Fibroblast of skin of left biceps (primary cell): ENCODE measurements at places on chromosomes 6 and 20.

GRCh38 chr6:64013011-64013410 is 377.4 kb downstream of the PHF3 start:
- no peak for DNase-seq

- no peak for DNase-seq
Observed at GRCh38 chr20:61757678-61758563, 307.8 kb downstream of the TAF4 start.

- DNase-seq, result no peak
Observed at GRCh38 chr6:81511423-81511822, 241.1 kb downstream of the TENT5A start.

- no peak for DNase-seq
Observed at GRCh38 chr6:129567374-129567773, 142.6 kb downstream of the ARHGAP18 start.

GRCh38 chr20:49483018-49483695 is 689 bp upstream of the KCNB1 start:
- no peak for DNase-seq

- DNase-seq, result peak; percentile 13
Observed at GRCh38 chr6:24504649-24505586, 10.1 kb downstream of the ALDH5A1 start.

DNA sequence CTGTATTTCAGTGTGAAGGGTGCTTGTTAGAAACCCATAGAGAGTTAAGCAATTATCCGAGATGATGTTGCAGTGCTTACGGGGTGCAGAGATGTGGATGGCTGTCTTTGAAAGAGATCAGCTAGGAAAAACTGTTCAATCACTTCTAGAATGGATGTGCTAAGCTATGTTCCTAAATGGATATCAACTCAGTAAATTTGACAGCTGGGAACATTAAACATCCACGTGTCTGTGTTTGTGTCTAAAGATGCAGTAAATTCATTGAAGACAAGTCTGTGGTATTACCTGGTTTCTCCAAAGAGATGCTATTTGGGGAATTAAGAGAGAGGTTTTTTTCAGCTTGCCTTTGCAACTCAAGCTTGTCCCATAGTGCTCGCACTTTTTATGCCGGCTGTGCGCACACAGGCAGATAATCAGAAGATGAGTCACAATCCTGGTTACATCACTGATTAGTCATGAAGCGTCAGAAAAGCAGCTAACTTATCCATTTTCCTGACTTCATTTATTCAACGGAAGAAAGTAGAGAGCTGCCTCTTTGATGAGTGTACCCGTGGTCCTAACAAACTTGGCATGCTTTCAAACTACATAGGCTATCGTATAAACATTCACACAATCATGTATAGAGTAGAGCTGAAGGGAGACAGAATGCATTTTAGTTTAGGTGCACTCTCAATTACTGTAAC is 691.7 kb upstream of the SLC35B3 start:
- peak; percentile 53 for DNase-seq

- no peak for DNase-seq
Observed at GRCh38 chr20:3160418-3160817, 753 bp upstream of the FASTKD5 start.

- no peak for DNase-seq
Observed at GRCh38 chr6:79676785-79677736, 45.9 kb downstream of the SH3BGRL2 start.

- DNase-seq, result no peak
Observed at GRCh38 chr6:156513504-156513903, 263.7 kb upstream of the ARID1B start.

GRCh38 chr6:89411145-89412070 is 665 bp downstream of the RRAGD start:
- DNase-seq, result no peak

GRCh38 chr20:53100476-53100911 is 128.3 kb downstream of the TSHZ2 start:
- no peak for DNase-seq

DNA sequence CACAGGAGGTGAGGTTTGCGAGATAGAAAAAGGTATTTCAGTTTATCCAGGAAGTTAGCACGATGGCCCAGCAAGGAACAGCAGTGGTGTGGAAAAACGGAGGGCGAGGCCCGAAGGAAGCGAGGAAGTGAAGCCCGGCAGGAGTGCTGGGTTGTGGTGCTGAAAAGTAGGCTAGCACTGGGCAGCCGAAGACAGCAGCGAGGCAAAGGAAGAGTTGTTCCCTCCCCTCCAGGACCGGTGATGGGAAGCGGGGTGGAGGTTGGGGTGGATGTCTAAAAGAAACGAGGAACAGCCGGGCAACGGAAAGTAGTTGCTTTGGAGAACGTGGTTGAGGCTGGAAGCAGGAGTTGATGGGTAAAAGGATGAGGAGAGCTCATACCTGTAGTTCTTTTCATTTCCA is 1.4 kb downstream of the METTL24 start:
- no peak for DNase-seq

GRCh38 chr6:72554761-72555221 is 67.1 kb upstream of the KCNQ5 start:
- DNase-seq, result no peak

GRCh38 chr6:41505122-41506049 is 40.8 kb upstream of the FOXP4 start:
- peak; percentile 72 for DNase-seq

GRCh38 chr6:72653026-72653425 is 31.2 kb downstream of the KCNQ5 start:
- DNase-seq, result no peak

DNA sequence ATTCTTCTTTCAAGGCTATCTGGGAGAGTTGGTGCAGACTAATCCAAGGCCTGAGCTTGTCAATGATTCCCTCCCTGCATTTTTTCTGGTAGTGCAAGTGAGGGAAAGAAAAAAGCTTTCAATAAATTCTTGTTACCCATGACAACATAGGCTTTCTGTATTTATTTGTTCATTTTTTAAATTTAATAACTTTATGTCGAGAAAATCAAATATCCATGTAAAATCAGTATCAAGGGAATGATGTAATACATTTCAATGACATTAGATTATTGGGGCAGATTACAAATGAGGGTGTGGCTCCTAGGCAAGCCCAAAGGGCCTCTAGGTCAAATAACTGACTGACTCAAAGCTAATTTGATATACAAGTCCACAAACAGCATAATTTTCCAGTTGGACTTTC is 104.0 kb downstream of the GJA1 start:
- DNase-seq, result no peak

DNA sequence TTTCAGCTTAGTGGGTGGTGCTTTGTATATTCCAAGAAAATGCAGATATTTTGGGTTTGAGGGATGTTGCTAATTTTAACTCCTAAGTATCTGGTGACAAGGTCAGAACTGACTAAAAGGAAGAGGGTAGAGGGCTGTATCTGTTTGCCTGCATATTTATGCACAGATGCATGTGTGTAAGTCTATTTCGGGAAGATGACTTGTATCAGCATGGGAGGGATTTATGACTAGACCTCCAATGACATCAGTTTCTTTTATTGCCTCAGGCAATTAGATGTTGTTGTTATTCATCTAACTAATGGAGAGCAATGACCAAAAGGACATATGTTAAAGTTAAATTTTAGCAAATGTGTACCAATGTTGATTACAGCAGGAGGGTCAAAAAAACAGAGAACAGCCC is 734.3 kb downstream of the QKI start:
- no peak for DNase-seq

GRCh38 chr20:23039885-23040508 is 4.9 kb downstream of the SSTR4 start:
- DNase-seq, result no peak

DNA sequence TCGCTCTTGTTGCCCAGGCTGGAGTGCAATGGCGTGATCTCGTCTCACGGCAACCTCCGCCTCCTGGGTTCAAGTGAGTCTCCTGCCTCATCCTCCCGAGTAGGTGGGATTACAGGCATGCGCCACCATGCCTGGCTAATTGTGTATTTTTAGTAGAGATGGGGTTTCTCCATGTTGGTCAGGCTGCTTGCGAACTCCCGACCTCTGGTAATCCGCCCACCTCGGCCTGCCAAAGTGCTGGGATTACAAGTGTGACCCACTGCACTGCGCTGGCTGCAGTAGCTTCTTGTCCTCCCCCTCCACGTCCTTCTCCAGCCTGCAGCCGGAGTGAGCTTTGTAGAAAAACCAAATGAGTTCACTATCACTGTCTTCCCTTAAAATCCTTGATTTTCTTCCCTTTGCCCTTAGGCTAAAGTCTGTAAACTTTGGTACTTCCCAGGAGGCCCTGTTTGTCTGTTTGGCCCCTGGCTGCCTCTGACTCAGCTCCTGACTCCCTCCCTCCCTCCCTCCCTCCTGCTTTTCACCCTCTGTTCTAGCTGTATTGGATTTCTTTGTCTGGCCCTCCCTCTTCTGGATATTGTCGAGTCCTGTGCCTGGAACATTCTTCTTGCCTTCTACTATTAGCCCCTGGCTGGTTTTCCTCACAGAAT is 12.9 kb downstream of the PARD6B start:
- peak; percentile 49 for DNase-seq

GRCh38 chr6:18663011-18663410 is 275.9 kb downstream of the RNF144B start:
- no peak for DNase-seq

- no peak for DNase-seq
Observed at GRCh38 chr6:167546611-167547327, 221.9 kb downstream of the TTLL2 start.

GRCh38 chr6:23875006-23875405 is 251.0 kb upstream of the NRSN1 start:
- DNase-seq, result no peak

- DNase-seq, result no peak
Observed at GRCh38 chr20:46010491-46011391, 2.0 kb downstream of the MMP9 start.

- no peak for DNase-seq
Observed at GRCh38 chr6:1346101-1346500, 34.2 kb downstream of the FOXQ1 start.

- DNase-seq, result no peak
Observed at GRCh38 chr6:1382883-1383728, 6.3 kb upstream of the FOXF2 start.

DNA sequence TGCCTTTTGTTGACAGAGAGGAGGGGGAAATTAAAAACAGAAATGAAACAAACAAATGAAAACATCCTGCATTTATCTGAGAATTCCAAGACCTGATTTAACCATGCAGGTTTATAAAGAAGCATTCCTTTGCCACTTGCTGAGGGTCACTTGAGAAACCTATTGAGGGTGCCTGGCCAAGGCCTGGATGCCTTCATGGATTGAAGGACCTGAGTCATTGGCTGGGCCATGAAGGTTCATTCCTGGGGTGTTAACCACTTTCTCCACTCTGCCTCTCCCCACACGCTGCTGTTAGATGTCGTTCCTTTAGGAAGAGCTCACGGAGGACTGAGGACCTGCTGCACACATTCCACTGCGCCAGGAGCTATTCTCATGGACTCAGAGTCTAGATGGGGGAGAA is 49.7 kb downstream of the DAAM2 start:
- no peak for DNase-seq

GRCh38 chr6:20403766-20404640 is 2.3 kb downstream of the E2F3 start:
- DNase-seq, result no peak

DNA sequence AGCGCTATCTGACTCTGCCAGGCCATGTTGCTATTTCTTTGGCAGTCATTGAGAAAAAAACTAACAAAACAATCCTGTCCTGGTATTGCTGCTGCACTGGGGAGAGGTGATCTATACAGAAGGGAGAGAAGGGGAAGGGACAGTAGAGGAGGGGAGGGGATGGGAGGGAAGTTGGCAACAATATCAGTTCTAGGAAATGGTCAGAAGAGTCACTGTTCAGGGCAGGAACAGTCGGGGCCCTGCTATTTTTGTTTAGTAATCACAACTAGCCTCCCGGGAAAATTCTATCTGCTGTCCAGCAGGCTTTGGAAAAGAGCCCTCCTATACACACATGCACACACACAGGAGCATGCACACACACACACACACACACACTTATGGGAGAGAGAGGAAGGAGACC is 142.3 kb upstream of the CARMIL1 start:
- no peak for DNase-seq

DNA sequence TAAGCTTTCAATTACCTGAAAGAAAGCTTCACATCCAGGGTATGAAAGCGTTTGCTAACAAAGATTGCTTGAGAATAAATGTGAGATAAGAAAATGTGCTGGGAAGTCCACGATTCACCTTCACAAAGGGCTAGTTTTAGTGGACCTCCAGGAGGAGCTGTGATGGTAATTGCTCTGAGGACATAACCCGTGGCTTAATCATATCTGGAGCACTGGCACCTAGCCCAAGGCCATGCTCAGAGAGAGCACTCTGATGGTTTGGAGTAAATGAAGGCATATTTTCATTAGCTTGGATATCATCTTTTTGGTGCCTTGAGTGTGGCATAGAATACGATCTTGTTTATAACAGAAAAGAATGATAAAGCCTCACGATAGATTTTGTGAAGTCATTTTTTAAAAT is 46.9 kb upstream of the BACH2 start:
- no peak for DNase-seq

DNA sequence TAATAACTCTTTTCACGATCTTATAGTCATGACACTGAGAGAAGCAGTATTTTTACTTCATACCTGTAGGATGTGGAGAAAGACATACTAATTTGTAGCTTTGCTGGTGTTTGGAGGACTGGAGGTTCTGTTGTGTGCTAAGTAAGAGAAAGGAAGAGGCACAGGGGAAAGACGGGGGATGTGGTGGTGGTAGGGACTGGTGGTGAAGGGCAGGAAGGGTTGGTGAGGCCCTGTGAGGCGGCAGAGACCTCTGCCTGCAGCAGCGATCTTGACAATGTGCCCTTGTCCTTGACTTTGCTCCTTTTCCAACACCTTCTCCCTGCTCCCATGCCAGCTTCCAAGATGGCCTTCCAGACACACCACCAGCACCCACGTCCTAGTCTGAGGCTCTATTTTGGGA is 32.6 kb upstream of the MPC1 start:
- no peak for DNase-seq

- DNase-seq, result no peak
Observed at GRCh38 chr6:113416170-113416569, 441.0 kb upstream of the MARCKS start.

GRCh38 chr6:151911401-151911800 is 103.9 kb downstream of the ESR1 start:
- DNase-seq, result no peak

- DNase-seq, result no peak
Observed at GRCh38 chr20:5845681-5846615, 95.7 kb downstream of the SHLD1 start.

DNA sequence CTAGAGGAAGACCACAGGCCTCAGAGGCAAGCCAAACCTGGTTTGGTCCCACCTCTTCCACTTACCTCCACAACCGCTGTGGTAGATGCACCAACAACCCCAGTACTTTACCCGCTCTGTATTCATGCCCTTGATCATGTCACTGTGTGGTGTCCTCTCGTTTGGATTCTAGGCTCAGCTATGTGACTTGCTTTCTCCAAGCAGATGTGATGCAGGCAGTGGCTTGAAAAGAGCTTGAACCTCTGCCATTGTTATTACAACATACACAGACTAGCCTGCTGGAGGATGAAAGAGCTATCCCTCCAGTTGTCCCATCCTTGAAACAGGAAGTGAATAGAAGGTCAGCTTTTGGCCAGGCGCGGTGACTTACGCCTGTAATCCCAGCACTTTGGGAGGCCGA is 147.7 kb downstream of the ZNF217 start:
- DNase-seq, result no peak

GRCh38 chr20:24585796-24586522 is 116.5 kb downstream of the SYNDIG1 start:
- DNase-seq, result no peak

GRCh38 chr6:161017766-161018564 is 26.4 kb downstream of the MAP3K4 start:
- no peak for DNase-seq
